ENCODE measurements at places on chromosomes 7 and 10.

GRCh38 chr10:79374312-79375191, 27.3 kb downstream of the PPIF start:
- H3K36me3 ChIP-seq, result no peaks in the 10 kb centered on the region
- no peak overlapping the region for H3K27ac ChIP-seq
- H3K4me3 ChIP-seq, result no peak overlapping the region
- peaks cover 13% of the 10 kb centered on the region for H3K4me1 ChIP-seq
- DNase-seq, result peak; percentile 78
- H3K27me3 ChIP-seq, result no peaks in the 10 kb centered on the region

- H3K4me3 ChIP-seq, result no peak overlapping the region
- no peak for DNase-seq
- H3K36me3 ChIP-seq, result no peaks in the 10 kb centered on the region
- H3K27me3 ChIP-seq, result no peaks in the 10 kb centered on the region
- H3K27ac ChIP-seq, result no peak overlapping the region
Measured at GRCh38 chr10:85645926-85646711, 720.5 kb downstream of the GRID1 start.

GRCh38 chr7:45710271-45711160, 136.3 kb downstream of the ADCY1 start:
- H3K27me3 ChIP-seq, result no peaks in the 10 kb centered on the region
- no peaks in the 10 kb centered on the region for H3K4me1 ChIP-seq
- H3K27ac ChIP-seq, result no peak overlapping the region
- peaks cover 3% of the 10 kb centered on the region for H3K36me3 ChIP-seq
- no peak overlapping the region for H3K4me3 ChIP-seq

GRCh38 chr7:67564959-67565358, 568.3 kb downstream of the TYW1 start:
- H3K4me3 ChIP-seq, result no peak overlapping the region
- H3K27me3 ChIP-seq, result no peaks in the 10 kb centered on the region
- H3K27ac ChIP-seq, result no peak overlapping the region
- H3K36me3 ChIP-seq, result no peaks in the 10 kb centered on the region
- no peak for DNase-seq

DNA sequence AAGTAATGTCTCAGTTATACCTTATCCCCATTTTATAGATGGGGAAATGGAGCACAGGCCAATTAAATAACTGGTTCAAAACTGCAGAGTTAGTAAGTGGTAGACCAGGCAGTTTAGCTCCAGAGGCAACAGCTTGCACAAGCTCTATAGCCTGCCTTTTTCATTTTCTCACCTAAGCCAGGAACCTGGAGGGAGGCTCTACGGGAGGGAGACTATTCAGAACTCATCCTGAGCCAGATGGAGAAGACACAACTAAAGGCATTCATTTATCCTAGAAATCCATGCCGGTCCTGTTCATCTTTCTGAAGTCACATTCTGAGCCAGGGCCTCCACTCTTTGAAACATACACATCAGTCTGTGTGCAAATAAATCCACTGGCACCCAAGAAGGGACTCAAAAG, 103.2 kb downstream of the CALN1 start:
- H3K27me3 ChIP-seq, result no peaks in the 10 kb centered on the region
- no peak for DNase-seq
- H3K4me3 ChIP-seq, result no peak overlapping the region
- no peaks in the 10 kb centered on the region for H3K36me3 ChIP-seq
- no peak overlapping the region for H3K27ac ChIP-seq

DNA sequence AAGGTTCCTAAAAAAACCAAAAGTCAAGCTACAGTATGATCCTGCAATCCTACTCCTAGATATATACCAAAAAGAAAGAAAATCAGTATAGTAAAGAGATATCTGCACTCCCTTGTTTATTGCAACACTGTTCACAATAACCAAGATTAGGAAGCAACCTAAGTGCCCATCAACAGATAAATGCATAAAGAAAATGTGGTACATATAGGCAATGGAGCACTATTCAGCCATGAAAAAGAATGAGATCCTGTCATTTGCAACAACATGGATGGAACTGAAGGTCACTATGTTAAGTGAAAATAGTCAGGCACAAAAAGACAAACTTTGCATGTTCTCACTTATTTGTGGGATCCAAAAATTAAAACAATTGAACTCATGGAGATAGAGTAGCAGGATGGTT, 1159.5 kb upstream of the AUTS2 start:
- H3K27me3 ChIP-seq, result no peaks in the 10 kb centered on the region
- no peaks in the 10 kb centered on the region for H3K4me1 ChIP-seq
- H3K4me3 ChIP-seq, result no peak overlapping the region

GRCh38 chr7:74586258-74587175, 71.0 kb upstream of the GTF2I start:
- DNase-seq, result no peak
- H3K27me3 ChIP-seq, result no peaks in the 10 kb centered on the region
- peak overlapping the region; percentile 73 for H3K27ac ChIP-seq
- peaks cover 24% of the 10 kb centered on the region for H3K4me1 ChIP-seq
- H3K4me3 ChIP-seq, result no peak overlapping the region
- H3K36me3 ChIP-seq, result peaks cover 17% of the 10 kb centered on the region
